GM23248 (cell line): ENCODE measurements at places on chromosomes 11 and 22. TPM values are rescaled to one million over a fixed set of nuclear protein-coding genes. Genes with fewer than 3 reads are reported as not detected.

- H3K36me3 ChIP-seq, result no peaks in the 10 kb centered on the region
- no peaks in the 10 kb centered on the region for H3K27me3 ChIP-seq
- peak overlapping the region; percentile 95 for H3K27ac ChIP-seq
Observed at GRCh38 chr11:27241311-27242122, 121.5 kb downstream of the CCDC34 start.

DNA sequence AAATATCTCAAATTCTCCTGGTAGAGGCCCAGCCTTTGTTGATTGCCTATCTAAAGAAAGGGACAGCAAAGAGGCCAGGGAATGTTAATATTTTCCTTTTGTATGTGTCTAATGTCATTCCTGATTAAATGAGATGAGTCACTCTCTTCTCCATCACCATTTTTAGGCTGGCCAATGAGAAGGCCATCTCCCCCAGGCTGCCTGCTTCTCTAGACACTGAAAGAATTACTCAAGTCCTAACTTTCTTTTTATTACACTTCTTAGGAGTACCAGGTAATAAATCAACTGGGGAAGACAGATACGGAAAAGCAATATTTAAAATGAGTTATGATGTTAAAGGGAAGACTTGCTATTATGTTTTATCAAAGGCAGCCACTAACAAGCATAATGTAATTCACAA, 259.2 kb upstream of the SORL1-AS1 start:
- H3K4me3 ChIP-seq, result no peak overlapping the region
- peak; percentile 25 for DNase-seq
- no peaks in the 10 kb centered on the region for H3K36me3 ChIP-seq

DNA sequence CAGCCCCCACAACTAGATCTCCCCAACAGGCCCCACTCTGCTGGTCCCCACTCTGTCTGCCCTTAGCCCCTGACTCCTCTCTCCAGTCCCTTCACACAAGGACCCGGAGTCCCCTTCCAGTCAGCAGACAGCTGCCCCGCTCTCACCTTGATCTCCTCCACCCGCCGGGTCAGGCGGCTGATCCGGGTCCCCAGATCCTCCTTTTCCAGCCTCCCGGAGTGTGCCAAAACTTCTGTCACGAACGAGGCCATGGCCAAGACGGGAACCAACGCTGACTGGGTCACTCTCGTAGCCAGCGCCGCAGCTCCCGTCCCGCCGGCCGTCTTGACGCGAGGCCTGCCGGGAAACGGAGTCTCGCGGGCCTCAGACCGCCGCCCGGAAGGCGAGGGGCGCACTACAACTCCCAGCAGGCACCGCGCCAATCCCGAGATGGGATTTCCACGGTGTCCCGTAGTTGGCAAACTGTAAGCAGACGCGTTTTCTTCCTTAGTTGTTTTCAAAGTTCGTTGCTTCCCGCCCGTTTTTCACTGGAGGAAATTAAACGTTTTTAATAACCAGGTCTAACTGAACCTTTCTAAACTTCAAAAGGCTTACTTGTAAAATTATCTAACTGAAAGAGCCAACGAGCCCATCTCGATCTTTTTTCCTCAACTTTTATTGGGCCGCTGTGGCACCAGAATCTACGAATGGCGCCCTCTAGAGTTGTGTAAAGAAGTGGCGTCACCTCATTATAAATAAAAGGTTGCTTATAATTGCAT, at the start of gene ZW10:
ZW10 (minus strand) TSS at position 277 of the 758 bp plus-strand sequence; CDS start at position 251, 26 bp downstream.
- DNase-seq, result peak; percentile 100
- peak within 1 kb of the TSS; percentile 87 for H3K27ac ChIP-seq

- peaks cover 6% of the 10 kb centered on the region; the same call in 1 of the 2 replicates for H3K4me1 ChIP-seq
- DNase-seq, result no peak
- H3K27ac ChIP-seq, result no peak overlapping the region
- no peaks in the 10 kb centered on the region for H3K36me3 ChIP-seq
- H3K27me3 ChIP-seq, result no peaks in the 10 kb centered on the region
Observed at GRCh38 chr22:17789379-17790200, 15.3 kb upstream of the BID start.

DNA sequence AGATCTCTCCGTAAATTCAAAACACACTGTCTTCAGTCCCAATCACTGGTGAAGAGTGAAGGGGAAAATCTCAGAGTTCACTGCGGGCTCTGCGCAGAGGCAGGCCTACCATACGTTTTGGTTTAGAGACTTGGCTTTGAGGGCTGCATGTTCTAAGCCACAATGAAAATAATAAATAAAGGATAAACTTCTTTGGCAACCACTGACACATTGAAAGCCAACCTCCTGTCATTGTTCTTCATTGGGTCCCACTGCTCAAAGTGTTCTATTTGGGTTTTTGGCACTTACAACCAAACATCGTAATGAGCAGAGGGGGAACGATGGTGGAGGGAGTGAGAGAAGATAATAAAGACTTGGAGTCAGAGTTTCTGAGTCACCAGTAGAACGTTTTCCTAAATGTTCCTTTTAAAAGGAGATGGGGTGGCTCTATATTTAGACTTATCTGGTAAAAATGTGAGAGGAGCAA, 472.9 kb downstream of the SOX6 start:
- no peaks in the 10 kb centered on the region for H3K36me3 ChIP-seq
- peaks cover 48% of the 10 kb centered on the region for H3K27me3 ChIP-seq
- H3K27ac ChIP-seq, result no peak overlapping the region
- no peaks in the 10 kb centered on the region for H3K4me1 ChIP-seq

- no peak overlapping the region for H3K4me3 ChIP-seq
- no peak for DNase-seq
- H3K4me1 ChIP-seq, result no peaks in the 10 kb centered on the region
- no peaks in the 10 kb centered on the region for H3K36me3 ChIP-seq
- no peaks in the 10 kb centered on the region for H3K27me3 ChIP-seq
- no peak overlapping the region for H3K27ac ChIP-seq
Observed at GRCh38 chr22:48116871-48117270, 1354.4 kb downstream of the TBC1D22A start.

DNA sequence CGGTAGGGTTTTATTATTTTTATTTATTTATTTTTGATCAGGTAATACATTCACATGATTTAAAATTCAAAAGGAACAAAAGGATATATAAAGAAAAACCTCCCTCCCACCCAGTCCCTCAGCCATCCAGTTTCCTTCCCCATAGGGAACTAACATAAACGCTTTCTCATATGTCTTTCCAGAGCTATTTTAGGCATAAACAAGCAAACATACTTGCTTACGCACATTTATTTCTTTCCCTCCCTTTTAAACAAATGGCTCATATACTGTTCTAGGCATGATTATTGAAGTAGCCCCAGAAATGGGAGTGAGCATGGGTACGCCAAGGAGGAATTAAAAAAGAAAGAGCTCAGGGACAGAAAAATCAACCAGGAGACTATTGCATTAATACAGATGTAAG, 63.7 kb downstream of the LIF start:
- H3K4me3 ChIP-seq, result no peak overlapping the region
- no peaks in the 10 kb centered on the region for H3K27me3 ChIP-seq
- no peak for DNase-seq
- H3K27ac ChIP-seq, result no peak overlapping the region
- H3K4me1 ChIP-seq, result no peaks in the 10 kb centered on the region

- H3K27me3 ChIP-seq, result peaks cover 71% of the 10 kb centered on the region
- peaks cover 11% of the 10 kb centered on the region; the same call in 1 of the 2 replicates for H3K4me1 ChIP-seq
- H3K36me3 ChIP-seq, result no peaks in the 10 kb centered on the region
- DNase-seq, result peak; percentile 40
- H3K4me3 ChIP-seq, result no peak overlapping the region
Observed at GRCh38 chr22:25420925-25421904, 143.3 kb upstream of the GRK3 start.

GRCh38 chr11:8934742-8935488, 2.2 kb upstream of the C11orf16 start:
- peak; percentile 88 for DNase-seq
- peaks cover 20% of the 10 kb centered on the region for H3K4me1 ChIP-seq
- no peaks in the 10 kb centered on the region for H3K36me3 ChIP-seq
- H3K4me3 ChIP-seq, result peak overlapping the region; percentile 55
- H3K27me3 ChIP-seq, result no peaks in the 10 kb centered on the region
- peak overlapping the region; percentile 49 for H3K27ac ChIP-seq

GRCh38 chr11:10205928-10206327, 88.1 kb downstream of the SBF2 start:
- peaks cover 34% of the 10 kb centered on the region for H3K4me1 ChIP-seq
- no peak overlapping the region for H3K4me3 ChIP-seq
- H3K27me3 ChIP-seq, result no peaks in the 10 kb centered on the region
- no peak for DNase-seq
- no peak overlapping the region for H3K27ac ChIP-seq
- no peaks in the 10 kb centered on the region for H3K36me3 ChIP-seq

- no peaks in the 10 kb centered on the region for H3K4me1 ChIP-seq
- H3K36me3 ChIP-seq, result no peaks in the 10 kb centered on the region
- H3K27ac ChIP-seq, result no peak overlapping the region
Observed at GRCh38 chr11:14118072-14118471, 155.5 kb downstream of the SPON1 start.

GRCh38 chr11:121476379-121477032, 23.7 kb upstream of the SORL1-AS1 start:
- no peaks in the 10 kb centered on the region for H3K36me3 ChIP-seq
- no peak overlapping the region for H3K27ac ChIP-seq
- peaks cover 16% of the 10 kb centered on the region for H3K27me3 ChIP-seq
- no peak overlapping the region for H3K4me3 ChIP-seq

DNA sequence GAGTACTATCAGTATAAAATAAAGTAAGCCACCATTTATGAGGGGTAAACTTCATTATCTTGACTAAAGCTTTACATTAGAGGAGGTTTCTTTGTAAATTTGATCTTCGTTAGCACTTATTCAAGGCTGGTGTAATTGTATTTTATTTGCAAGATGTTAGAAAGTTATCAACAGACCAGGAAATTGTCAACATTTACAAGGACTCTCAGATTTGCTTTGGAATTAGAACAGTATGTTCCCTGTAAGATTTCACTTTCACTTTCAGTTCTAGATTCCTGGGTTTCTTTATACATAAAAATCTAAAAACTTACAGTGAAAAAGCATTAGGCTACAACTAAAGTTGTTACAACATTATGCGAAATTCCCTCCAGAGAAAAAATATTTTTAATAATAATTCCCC, 4.6 kb upstream of the BIRC3 start:
- no peak overlapping the region for H3K27ac ChIP-seq
- peaks cover 8% of the 10 kb centered on the region; the same call in 1 of the 2 replicates for H3K4me1 ChIP-seq
- H3K36me3 ChIP-seq, result no peaks in the 10 kb centered on the region
- H3K27me3 ChIP-seq, result no peaks in the 10 kb centered on the region
- peak overlapping the region; percentile 59 for H3K4me3 ChIP-seq

DNA sequence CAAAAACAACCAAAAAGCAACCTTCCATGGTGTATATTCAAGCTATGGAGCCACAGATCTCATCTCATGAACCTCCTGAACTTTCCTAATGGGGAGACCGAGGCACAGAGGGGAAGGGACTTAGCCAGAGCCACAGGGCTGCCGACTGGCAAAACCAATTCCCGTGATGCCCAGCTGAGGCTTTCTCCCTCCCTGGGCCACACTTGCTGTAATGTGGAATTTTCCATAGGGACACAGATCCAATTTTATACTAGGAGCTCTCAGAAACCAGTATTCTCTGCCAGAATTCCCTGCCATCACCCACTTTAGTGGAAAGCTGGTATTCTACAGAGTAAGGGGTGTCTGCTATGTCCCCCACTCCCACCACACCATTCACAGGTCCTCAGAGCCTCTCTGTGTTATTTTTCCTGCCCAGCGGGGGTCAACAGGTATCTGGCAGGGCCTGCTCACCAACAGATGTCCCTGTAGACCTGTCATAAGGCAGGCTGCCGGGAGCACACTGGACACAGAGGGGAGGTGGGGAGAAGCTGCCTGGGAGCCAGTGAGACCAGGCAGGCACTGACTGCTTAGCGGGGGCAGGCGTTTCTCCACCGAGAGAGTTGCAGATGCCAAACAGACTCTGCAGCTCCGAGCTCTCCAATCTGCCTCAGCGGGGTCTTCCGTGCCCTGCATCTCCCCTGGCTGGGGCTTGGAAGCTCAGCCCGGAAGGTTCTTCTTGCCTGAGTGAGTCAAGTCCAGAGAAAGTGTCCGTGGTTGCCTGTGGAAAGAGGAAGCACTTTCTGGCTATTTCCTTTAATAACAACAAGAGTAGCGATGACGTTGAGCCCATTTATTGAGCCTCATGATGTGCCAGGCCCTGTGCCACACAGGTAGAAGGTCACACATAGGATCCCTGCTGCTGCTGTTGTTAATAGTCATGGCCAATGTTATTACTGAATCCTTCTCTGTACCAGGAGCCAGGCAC, 26.3 kb downstream of the RPS6KA4 start:
- H3K27me3 ChIP-seq, result peaks cover 8% of the 10 kb centered on the region; the same call in 1 of the 2 replicates
- H3K36me3 ChIP-seq, result no peaks in the 10 kb centered on the region
- no peak overlapping the region for H3K27ac ChIP-seq
- H3K4me1 ChIP-seq, result peaks cover 4% of the 10 kb centered on the region; the same call in 1 of the 2 replicates

DNA sequence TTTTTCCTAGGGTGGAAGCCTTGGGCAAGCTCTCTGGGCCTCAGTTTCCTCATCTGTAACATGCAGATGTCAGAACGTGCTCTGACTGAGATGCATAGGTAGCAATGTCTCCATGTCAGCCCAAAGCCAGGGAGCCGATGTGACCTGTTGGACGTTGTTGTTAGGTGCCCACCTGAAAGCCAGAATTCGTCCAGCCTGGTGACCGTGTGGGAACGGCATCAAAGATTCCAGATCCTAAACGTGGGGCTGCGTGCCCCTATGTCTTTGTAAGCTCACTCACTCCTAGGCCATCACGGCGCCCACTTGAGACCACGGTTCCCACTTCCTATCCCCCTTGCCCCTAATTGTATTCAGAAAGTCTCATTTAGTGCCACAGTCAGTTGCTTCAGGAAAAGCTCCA, 48.2 kb downstream of the FBLN1 start:
- peaks cover 45% of the 10 kb centered on the region for H3K4me1 ChIP-seq
- no peak overlapping the region for H3K27ac ChIP-seq
- H3K27me3 ChIP-seq, result no peaks in the 10 kb centered on the region
- no peak for DNase-seq
- H3K36me3 ChIP-seq, result peaks cover 16% of the 10 kb centered on the region
- no peak overlapping the region for H3K4me3 ChIP-seq

GRCh38 chr22:49604732-49605302, 222.9 kb downstream of the BRD1 start:
- H3K4me1 ChIP-seq, result no peaks in the 10 kb centered on the region
- H3K27ac ChIP-seq, result no peak overlapping the region
- no peaks in the 10 kb centered on the region for H3K27me3 ChIP-seq
- DNase-seq, result no peak
- H3K36me3 ChIP-seq, result no peaks in the 10 kb centered on the region

- H3K36me3 ChIP-seq, result no peaks in the 10 kb centered on the region
- H3K4me3 ChIP-seq, result no peak overlapping the region
- peaks cover 18% of the 10 kb centered on the region for H3K4me1 ChIP-seq
- no peaks in the 10 kb centered on the region for H3K27me3 ChIP-seq
- no peak overlapping the region for H3K27ac ChIP-seq
Observed at GRCh38 chr22:18070556-18071306, 7.1 kb upstream of the PEX26 start.

GRCh38 chr11:110286298-110287040, 9.9 kb downstream of the RDX start:
- no peak overlapping the region for H3K27ac ChIP-seq
- H3K27me3 ChIP-seq, result no peaks in the 10 kb centered on the region
- no peak overlapping the region for H3K4me3 ChIP-seq
- DNase-seq, result no peak
- H3K4me1 ChIP-seq, result peaks cover 5% of the 10 kb centered on the region; the same call in 1 of the 2 replicates

Gene DCDC1
- total RNA-seq, result not detected in 2 replicates

Gene UBQLNL
- total RNA-seq, result 0.32 TPM in 1 of 2 replicates, not detected in the other

Gene SYTL2
- 3.3 and 5.3 TPM in 2 replicates for total RNA-seq

Gene FADS2
- 5.2 and 7.7 TPM in 2 replicates for total RNA-seq

Gene FCHSD2
- 8.1 and 9.1 TPM in 2 replicates for total RNA-seq

Gene PHLDA2
- 11.7 and 16.8 TPM in 2 replicates for total RNA-seq
